ENCODE measurements at places on chromosomes 13 and 19. TPM values are rescaled to one million over a fixed set of nuclear protein-coding genes. Genes with fewer than 3 reads are reported as not detected.

The TTC9B gene
- total RNA-seq, result not detected

The MUC16 gene
- under 0.01 TPM for total RNA-seq

The SYCN gene
- not detected for total RNA-seq

The MCF2L gene
- total RNA-seq, result 7.8 TPM

The KEAP1 gene
- 125 TPM for total RNA-seq

The SHISA7 gene
- total RNA-seq, result not detected

- DNase-seq, result no peak
Observed at GRCh38 chr13:83272076-83272475, 610.2 kb downstream of the SLITRK1 start.

DNA sequence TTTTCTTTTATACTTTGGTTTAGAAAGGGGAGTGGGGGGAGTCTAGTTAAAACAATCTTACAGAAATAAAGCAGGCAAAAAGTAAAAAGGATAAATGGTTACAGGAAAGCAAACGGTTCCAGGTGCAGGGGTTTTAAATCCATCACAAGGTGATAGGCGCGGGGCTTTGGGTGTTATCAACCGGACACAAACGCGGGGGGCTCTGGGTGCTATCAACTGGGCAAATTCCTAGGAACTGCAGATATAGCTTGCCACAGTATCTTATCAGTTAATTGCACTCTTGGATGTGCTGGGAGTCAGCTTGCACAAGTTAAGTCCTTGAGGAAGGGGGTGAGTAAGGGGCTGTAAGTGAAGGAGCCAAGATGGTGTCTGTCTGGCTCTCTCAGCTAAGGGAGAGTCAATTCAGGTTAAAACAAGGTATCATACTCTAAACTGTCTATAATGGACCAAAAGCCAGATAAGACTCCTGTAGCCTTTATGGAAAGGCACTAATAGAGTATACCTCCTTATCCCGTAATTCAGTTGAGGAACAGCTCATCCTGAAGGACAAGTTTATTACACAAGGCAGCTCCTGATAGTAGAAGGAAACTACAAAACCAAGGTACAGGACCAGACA lies 32.6 kb upstream of the ZSCAN5A start:
- no peak for DNase-seq

Measured in dermis blood vessel endothelial cell (primary cell).